ENCODE measurements at places on chromosomes 2 and 18.

DNA sequence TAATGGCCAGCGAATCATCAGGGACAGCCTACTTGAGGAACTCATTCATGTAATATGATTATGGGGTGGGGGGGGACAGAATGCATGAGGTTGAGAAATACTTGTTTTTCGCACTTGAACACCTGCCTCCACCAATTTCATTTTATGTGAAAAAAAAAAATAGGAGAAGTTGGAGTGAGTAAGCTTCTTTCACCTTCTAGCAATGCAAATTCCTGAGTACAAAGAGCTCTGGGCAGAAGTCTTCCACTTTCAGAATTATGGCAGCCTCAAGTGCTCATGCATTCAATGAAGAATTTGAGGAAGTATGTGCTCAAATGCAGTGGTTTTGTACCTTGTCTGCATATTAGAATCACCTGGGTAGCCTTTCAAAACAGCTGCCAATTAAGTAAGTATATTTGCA is 40.1 kb upstream of the GPD2 start:
- DNase-seq = no peak

GRCh38 chr2:240140511-240140910 is at the start of gene OTOS:
Gene OTOS, minus strand, starts transcription at chr2:240140658. Its CDS starts 332 bp downstream, at chr2:240140326.
- no peak for DNase-seq

DNA sequence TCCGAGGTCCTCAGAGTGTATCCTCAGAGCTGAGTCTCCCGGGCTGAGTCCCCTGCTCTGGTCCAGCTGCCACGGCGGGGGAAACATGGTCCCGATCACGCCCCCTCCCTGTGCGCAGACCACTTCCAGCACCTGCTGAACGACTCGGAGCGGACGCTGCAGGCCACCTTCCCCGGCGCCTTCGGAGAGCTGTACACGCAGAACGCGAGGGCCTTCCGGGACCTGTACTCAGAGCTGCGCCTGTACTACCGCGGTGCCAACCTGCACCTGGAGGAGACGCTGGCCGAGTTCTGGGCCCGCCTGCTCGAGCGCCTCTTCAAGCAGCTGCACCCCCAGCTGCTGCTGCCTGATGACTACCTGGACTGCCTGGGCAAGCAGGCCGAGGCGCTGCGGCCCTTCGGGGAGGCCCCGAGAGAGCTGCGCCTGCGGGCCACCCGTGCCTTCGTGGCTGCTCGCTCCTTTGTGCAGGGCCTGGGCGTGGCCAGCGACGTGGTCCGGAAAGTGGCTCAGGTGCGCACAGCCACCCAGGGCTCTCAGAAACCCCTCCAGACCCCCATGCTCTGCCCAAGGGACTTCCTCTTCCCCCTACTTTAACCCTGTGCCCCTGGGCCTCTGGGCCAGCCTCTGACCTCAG is 26.7 kb downstream of the GPC1 start:
- DNase-seq = no peak

DNA sequence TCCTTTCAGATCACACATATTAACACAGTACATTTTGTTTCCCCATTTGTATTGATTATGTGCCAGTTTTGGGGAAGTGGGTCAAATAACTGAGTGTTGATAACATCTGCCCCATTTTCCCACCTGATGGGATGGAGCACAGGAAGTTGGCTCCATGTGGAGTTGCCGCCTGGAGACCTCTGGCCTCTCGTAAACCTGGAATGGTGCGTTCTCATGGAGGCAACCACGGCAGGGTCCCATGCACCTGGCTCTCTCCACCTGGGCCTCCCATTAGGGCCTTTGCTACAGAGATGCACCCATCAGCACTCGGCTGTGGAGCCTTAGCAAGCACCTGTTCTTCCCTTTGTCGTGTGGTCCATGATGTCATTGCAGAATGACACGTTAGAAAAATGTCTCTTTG is 130.6 kb downstream of the MBP start:
- DNase-seq = no peak

DNA sequence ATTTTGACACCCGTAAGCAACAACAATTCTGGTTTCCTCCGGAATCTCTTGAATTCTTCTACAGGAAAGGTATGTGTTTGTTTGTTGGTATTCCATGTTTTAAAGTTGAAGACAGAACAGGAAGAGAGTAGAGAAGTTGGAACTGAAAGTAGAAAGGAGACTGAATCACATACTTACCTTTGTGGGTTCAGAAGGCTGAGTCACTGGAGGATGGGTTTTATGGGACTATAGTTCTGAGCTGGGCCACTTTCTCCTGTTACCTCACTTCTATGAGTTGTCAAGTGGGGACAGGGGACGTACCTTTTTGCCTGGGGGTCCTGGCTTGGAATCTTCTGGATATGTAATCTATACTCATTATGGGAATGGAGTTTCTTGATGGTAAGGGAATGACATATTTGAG is 40.9 kb downstream of the KDM3A start:
- no peak for DNase-seq

GRCh38 chr2:128732976-128733431 is 414.3 kb upstream of the HS6ST1 start:
- no peak for DNase-seq

GRCh38 chr2:10665833-10666232 is 23.9 kb downstream of the NOL10 start:
- no peak for DNase-seq

GRCh38 chr2:138490673-138491494 is 10.7 kb upstream of the SPOPL start:
- no peak for DNase-seq

DNA sequence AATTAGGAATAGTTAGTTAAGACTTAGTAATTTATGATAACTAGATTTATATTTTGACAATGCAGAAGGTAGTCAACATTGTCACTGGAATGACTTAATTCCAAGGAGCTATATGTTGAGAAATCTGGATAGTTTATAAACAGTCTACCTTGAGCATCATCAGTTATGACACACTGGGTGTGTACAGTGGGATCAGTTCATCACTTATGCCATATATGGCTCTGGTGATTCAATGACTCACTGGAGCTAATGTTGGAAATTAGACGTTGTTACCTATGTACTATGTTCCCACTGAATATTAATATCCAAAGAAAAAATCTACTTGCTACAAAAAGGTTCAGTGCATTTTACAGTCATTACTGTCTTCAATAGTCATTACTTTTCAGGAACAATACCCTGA is 34.0 kb upstream of the ITPRID2 start:
- no peak for DNase-seq
